AG08395 (cell line): ENCODE measurements at places on chromosomes 1 and 21.

DNA sequence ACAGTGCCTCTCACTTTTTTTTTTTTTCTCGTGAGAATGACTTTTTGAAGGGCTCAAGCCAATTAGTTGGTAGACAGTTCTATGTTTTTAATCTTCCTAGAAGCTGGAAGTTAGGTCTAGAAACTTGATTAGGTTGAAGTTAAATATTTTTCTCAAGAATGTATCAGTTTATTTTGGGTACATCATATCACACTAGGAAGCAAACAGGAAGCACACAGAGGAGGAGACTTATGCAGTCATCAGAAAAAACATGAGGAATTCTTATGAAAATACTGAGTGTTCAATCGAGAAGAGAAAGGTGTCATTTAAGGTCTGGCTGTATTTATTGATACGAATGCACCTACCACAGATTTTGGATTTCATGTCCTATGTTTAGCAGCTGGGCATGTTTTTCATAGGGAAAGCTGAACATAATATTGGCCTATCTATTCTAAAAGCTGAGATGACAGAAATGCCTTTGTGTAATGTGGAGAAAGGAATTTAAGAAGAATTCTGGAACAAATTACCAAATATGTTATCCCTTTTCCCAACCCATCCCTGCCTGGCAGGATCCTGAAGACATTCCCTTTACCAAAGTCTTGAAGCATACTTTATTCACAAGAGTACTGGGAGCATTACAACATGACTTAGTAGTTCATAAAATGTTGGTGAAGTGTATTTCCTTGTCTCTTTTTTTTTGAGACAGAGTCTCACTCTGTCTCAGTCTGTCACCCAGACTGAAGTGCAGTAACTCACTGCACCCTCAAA is 17.5 kb upstream of the ZFP69B start:
- DNase-seq: no peak

DNA sequence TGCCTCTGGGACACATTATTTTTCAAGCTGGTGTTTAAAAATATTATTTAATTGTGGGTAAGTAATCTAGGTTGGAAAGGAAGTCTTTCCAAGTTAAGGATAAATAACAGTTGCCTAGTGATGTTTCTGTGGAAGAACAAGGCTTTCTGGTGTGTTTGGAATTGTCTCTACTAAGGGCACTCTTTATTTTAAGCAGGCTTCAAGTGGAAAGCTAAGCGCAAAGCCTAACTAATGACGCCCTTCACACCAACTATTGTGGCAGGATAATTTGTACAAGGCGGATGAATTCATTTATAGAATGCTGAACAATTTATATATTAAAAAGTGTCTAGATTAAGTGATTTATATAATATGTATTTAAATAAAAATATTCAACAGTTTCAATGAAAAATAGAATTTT is 25.1 kb upstream of the RWDD3 start:
- no peak for DNase-seq

DNA sequence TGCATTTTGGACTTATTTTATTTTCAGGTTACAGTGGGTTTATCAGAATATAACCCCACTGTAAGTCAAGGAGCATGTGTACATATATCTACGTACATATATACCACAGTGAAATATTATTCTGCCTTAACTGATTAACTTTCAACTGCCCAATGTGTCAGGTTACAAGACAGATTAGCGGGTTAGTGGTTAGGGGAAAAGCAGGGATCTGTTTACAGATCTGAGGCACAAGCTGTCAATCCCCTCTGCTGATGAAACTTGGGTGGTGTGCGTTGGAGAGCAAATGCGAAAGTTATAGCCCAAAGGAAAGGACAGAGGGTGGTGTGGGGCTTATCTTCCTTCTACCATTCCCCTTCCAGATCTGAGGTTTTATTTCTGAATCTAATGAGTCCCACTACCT is 238.2 kb upstream of the KCNK2 start:
- DNase-seq: no peak

DNA sequence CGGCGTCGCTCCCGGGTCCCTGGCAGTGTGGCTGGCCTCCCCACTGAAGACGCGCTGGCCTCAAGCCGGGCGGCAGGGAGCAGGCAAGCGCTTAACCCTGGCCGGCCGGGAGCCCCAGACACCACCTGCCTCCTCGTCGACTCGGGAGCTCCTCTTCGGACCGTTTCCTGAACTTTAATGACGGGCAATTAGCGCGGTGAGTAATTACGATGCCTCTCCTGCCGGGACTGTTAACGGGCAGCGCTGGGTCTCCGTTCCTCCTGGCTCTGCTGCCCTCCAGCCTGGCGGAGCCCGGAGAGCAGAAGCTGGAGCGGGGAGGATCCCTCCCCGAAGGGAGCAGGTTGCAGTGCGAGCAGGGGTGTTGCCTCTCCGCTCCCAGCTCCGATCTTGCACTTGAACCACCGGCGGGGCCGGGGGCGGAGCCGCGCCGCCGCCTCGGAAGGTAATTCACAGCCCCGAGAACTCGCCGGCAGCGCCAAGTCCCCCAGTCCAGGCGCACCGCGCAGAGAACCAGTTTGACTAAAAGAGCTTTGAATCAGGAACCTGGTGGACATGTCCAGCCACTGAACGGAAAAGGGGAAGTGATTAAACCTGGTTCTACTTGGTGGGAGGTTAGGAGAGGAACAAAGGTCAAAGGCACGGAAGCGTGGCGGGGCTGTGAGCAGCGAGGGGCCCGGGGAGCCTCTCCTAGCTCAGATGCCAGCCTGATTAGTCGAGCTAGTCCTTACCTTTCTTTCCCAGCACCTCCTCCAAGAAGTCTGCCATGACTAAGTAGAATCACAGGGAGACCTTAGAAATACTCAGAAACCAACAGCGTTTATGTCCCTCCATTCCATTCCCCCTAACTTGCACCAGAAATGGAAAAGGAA is 18.3 kb upstream of the PLEKHA6 start:
- peak; percentile 25 for DNase-seq

DNA sequence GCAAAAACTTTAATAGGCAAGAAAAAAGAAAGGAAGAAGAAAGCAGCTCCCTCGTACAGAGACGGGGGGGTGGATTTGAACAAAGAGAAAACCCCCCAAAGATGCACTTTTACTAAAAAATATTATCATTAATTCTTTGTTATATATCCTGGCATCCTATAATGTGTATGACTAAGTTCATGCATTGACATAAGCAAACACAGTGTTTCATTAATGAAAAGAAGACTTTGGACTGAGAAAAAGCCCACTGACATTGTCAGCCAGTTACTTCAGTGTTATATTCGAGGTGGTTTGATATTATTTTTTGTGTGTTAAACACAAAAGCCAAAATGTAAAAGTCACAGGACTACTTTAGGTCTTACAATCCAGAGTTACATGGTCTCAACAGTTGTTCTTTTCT is 110.1 kb upstream of the DPYD start:
- DNase-seq: no peak

- no peak for DNase-seq
These were observed 142.2 kb downstream of the NFIA start for GRCh38 chr1:61224609-61225008.

- no peak for DNase-seq
These were observed 10.9 kb downstream of the NRDC start for GRCh38 chr1:51867479-51868232.

- DNase-seq: no peak
These were observed 37.9 kb upstream of the BMP8B start for GRCh38 chr1:39826583-39826982.

- DNase-seq: no peak
These were observed 637.5 kb downstream of the AJAP1 start for GRCh38 chr1:5291889-5292288.

DNA sequence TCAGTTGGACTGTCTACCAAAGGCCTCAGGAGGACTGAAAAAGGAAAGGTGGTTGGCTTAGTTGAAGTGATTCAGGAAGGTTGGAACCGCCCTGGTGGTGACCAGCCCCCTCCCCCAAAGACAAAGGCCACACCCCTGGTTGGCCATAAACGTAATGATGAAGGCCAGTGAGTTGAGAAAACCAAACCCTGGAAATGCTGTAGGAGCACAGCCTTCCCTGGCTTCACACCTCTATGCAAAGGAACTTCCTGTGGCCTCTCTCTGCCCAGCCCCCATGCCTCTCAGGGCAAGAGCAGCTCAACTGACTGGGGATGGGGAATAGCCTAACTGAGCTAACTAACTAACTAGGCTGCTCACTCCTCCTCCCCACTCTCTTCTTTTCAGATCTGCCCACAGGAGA is 90.4 kb downstream of the NPHP4 start:
- DNase-seq: no peak
